Gastroesophageal sphincter (tissue), 4 donors: ENCODE measurements at places on chromosomes 1 and 21. TPM values are rescaled to one million over a fixed set of nuclear protein-coding genes. Genes with fewer than 3 reads are reported as not detected.
A peak's percentile ranks its signal among the peaks of the same experiment; 100 is the strongest.

DNA sequence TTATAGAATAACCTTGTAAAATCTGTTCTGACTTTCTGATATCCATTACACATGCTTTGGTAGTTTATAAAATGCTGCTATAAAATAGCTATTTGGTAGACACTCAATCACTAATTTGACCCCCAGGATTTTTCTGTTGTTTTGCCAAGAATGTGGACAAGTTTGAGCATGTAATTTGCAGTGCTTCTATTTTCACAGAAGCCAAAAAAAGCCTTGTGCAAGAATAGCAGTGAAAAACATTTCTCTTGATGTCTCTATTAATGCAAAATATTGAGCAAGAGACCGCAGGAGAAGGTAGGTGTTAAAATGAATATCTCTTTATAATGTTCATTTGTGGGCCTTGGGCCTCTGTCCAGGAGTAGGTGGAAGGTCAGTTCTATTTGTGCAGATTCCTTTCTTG, 22.5 kb downstream of the MAP3K7CL start:
- H3K27ac ChIP-seq: no peak overlapping the region
- no peaks in the 10 kb centered on the region for H3K27me3 ChIP-seq
- no peaks in the 10 kb centered on the region for H3K4me1 ChIP-seq
- no peak overlapping the region for H3K4me3 ChIP-seq

DNA sequence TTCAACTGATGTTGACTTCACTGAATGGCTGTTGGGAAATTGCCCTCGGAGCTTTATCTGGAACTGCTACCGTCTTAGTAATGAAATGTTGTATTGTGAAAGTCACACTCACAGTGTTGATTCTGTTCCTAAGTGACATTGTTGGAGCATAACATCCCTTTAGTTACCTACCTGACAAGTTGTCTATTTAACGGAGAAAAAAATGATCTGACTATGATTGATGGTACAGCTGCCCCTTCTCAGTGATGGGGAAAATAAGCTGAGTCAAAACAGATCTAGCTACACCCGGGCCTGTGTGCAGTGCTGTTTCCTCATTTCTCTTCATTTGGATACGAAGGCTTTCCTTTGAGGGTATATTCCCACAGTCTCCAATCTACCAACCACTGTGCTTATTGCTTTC, 472.3 kb upstream of the BRINP3 start:
- H3K4me3 ChIP-seq: no peak overlapping the region
- no peaks in the 10 kb centered on the region for H3K36me3 ChIP-seq
- ATAC-seq: peak; percentile 73
- H3K27me3 ChIP-seq: no peaks in the 10 kb centered on the region
- H3K27ac ChIP-seq: peak overlapping the region; percentile 67

- no peak for ATAC-seq
- H3K4me1 ChIP-seq: peaks cover 7% of the 10 kb centered on the region
- no peaks in the 10 kb centered on the region for H3K27me3 ChIP-seq
- H3K4me3 ChIP-seq: no peak overlapping the region
- no peaks in the 10 kb centered on the region for H3K36me3 ChIP-seq
Measured at GRCh38 chr1:76066394-76066793, 8.2 kb upstream of the ST6GALNAC3 start.

- no peak for ATAC-seq
- H3K4me3 ChIP-seq: no peak overlapping the region
- H3K27ac ChIP-seq: no peak overlapping the region
- H3K27me3 ChIP-seq: peaks cover 8% of the 10 kb centered on the region
Measured at GRCh38 chr1:209406595-209406994, 176.9 kb upstream of the CAMK1G start.

DNA sequence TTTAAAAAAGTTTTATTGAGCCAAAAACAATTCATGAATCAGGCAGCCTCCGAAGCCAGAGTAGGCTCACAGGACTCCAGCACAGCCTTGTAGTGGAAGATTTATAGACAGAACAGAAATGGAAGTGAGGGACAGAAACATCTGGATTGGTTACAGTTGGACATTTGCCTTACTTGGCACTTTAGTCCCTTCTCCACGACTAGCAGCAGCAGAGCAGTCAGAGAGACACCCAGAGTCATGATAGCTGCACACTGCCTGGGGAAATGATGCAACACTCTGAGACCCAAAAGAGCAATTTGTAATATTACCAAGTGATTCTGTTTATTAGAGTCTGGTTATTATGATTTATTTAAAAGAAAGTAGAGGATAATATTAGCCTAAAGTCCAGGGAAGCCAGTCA, 72.2 kb upstream of the KRTAP11-1 start:
- no peaks in the 10 kb centered on the region for H3K27me3 ChIP-seq
- H3K36me3 ChIP-seq: no peaks in the 10 kb centered on the region
- H3K4me3 ChIP-seq: no peak overlapping the region
- no peak overlapping the region for H3K27ac ChIP-seq
- no peak for ATAC-seq
- H3K4me1 ChIP-seq: no peaks in the 10 kb centered on the region

DNA sequence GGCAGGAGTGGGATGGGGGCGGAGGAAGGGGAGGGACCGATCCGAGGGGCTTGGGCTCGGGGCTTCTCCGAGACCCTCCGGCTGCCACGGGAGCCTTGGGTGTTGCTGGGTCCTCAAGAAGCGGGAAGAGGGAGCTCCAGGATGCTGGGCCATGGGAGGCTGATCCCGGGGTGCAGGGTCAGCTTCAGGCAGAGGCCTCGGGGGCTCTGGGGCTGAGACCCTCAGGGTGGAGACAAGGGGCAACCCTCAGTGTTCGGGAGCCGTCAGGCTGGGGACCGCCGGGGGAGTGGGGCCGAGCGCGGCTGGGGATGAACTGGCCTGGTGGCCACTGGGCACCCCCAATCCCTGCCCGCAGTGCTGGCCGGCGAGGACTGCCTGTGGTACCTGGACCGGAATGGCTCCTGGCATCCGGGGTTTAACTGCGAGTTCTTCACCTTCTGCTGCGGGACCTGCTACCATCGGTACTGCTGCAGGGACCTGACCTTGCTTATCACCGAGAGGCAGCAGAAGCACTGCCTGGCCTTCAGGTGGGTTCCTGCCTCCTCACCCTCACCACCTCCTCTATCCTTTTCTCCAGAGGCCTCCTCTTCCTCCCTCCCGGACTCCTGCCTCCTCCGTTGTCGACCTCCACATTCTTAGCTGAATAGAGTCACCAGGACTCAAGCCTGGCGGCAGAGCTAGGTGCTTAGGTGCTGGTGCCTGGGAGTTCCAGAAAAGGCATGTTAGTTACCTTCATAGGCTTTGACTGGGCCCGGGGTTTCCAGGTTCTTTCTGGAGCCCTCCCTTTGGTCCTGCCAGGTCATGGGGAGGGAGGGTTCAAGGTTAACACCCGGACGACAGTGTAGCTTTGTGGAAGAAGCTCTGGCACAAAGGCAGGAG, 631 bp downstream of the SHISA4 start:
- H3K27ac ChIP-seq: peak overlapping the region; percentile 54
- H3K36me3 ChIP-seq: no peaks in the 10 kb centered on the region
- no peak for ATAC-seq
- H3K4me1 ChIP-seq: peaks cover 90% of the 10 kb centered on the region

DNA sequence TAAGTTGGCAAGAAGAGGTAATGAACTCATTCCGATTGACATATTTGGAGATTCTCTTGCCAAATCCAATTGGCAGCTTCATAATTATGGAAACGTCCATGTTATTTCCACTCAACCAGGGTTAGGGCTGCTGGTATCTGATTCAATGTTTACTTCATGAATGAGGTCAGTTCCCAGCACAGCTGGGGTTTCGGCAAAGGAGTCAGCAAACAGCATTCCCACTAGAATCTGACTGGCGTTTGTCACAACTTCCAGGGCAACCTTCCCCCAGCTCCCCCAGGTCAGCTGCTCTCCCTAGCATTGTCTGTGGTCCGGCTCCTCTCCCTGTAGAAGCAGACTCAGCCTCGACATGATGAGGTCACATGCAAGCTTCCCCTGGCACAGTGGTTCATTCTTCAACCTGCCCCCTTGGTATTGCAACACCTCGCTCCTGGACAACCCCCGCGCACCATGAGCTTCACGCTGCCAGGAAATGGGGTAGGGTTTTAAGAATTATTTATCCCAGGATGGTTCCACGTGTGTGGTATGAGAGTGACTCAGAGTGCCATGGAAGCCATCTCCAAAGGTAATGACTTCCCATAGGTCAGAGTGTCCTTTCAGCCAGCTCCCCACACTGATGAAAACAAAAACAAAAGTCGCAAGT, 100.7 kb upstream of the SLC25A33 start:
- ATAC-seq: peak; percentile 78
- peak overlapping the region; percentile 73 for H3K27ac ChIP-seq
- peaks cover 69% of the 10 kb centered on the region for H3K4me1 ChIP-seq
- no peaks in the 10 kb centered on the region for H3K27me3 ChIP-seq
- H3K4me3 ChIP-seq: no peak overlapping the region

DNA sequence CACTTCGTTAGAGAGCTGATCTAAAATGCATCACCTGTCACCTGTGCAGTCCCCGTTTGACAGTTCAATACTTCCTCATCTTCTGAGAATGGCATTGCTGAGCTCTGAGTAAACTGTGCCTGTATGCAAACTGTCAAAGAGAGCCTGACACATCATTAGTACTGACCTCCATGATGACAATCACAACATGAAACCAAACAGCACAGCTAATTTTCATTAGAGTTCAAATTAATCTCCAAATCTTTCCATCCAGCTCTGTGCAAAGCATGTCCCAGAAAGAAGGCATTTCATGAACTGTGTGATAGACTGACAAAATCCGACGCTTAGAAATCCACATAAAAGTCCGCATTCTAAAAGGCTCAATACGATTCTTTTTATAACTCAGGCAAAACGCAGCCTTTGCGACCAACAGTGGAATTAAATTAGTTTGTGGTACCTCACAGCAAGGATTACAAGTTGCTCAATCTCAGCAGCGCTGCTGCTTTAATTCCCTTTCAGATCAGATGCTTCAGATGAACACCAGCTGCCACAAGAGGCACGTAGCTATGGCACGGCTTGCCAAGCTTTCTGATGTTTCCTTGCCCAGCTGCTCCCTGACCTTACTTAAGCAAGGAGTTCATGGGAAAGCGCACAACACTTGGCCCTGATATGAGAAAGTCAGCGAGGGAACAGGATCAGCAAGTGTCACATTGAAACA, 765.5 kb upstream of the PRMT6 start:
- no peaks in the 10 kb centered on the region for H3K36me3 ChIP-seq
- H3K4me3 ChIP-seq: no peak overlapping the region
- ATAC-seq: no peak
- H3K4me1 ChIP-seq: no peaks in the 10 kb centered on the region
- no peaks in the 10 kb centered on the region for H3K27me3 ChIP-seq
- H3K27ac ChIP-seq: no peak overlapping the region

- H3K36me3 ChIP-seq: no peaks in the 10 kb centered on the region
- no peaks in the 10 kb centered on the region for H3K4me1 ChIP-seq
- no peak overlapping the region for H3K27ac ChIP-seq
- H3K27me3 ChIP-seq: no peaks in the 10 kb centered on the region
- ATAC-seq: no peak
Measured at GRCh38 chr1:87706203-87706602, 377.5 kb downstream of the LMO4 start.

DNA sequence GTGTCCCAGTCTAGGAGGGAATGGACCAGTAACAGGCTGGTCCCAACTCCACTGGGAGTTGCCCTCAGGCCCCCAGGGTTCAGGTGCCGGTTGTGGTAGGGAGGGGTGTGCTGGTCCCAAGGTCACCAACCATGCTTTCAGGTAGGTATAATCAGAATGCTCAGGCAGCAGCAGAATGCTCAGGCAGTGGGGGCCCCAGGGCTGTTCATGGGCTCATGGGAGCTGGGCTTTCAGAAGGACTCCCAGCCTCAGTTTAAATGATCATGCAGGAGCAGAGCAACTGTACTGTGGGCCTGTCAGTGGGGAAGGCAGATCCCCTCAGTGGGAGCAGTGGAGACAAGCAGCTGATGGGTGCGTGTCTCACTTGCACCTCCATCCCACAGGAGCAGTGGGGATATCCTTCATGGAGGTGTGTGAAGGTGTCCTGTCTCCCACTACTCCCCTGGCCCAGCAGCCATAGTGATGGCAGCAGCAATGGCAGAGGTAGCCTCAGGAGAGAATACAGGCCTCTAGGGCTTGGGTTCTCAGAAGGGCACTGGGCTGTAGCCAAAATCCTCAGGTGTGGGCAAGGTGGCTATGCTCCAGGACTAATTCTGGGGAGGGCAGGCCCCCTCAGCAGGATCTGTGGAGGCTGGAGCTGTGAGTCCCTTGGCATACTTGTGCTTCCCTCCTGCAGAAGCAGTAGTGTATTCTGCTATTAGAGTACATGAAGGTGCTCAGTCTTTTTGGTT, 917.3 kb upstream of the B3GALT2 start:
- H3K27ac ChIP-seq: no peak overlapping the region
- no peaks in the 10 kb centered on the region for H3K4me1 ChIP-seq
- ATAC-seq: no peak
- H3K4me3 ChIP-seq: no peak overlapping the region
- no peaks in the 10 kb centered on the region for H3K27me3 ChIP-seq

DNA sequence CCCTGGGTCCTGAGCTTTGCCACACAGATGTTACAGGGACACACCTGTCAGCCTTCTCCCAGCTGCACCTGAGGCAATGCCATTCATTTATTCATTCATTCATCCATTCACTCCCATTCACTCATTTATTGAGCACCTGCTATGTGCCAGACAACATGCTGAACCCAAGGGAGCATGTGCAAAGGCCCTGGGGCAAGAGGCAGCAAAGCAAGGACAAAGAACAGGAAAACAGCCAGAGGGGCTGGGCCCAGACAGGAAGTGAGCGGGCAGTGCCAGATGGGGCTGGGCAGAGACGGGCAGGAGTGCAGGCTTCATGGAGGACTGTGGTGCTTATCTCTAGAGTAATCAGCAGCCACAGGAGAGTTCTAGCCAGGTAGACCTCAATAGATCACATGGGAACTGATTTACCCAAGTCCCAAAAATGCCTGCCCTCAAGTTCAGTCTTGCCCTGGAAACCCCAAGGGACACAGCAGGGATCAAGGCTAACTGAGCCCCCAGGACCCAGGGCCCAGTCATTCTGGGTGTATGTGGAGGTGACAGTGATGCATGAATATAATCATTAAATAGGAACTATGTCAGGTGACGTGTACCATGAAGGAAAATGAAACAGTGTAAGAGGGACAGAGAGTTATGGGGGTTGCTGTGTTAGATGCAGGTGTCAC, 530.3 kb downstream of the MATN1 start:
- no peak overlapping the region for H3K27ac ChIP-seq
- no peaks in the 10 kb centered on the region for H3K4me1 ChIP-seq
- H3K27me3 ChIP-seq: peaks cover 7% of the 10 kb centered on the region
- no peak for ATAC-seq
- H3K4me3 ChIP-seq: no peak overlapping the region
- H3K36me3 ChIP-seq: no peaks in the 10 kb centered on the region

The PINK1 gene
- 148 TPM for total RNA-seq

The SLC35D1 gene
- 10.0 TPM for total RNA-seq

The ARHGAP29 gene
- total RNA-seq: 25.7 TPM

The TFF3 gene
- total RNA-seq: 10.0 TPM

The FCGR1A gene
- 0.39 TPM for total RNA-seq
